ENCODE measurements at places on chromosomes 3 and 15.

- DNase-seq: peak; percentile 24
Measured at GRCh38 chr3:114290911-114291901, 2.6 kb upstream of the TIGIT start.

DNA sequence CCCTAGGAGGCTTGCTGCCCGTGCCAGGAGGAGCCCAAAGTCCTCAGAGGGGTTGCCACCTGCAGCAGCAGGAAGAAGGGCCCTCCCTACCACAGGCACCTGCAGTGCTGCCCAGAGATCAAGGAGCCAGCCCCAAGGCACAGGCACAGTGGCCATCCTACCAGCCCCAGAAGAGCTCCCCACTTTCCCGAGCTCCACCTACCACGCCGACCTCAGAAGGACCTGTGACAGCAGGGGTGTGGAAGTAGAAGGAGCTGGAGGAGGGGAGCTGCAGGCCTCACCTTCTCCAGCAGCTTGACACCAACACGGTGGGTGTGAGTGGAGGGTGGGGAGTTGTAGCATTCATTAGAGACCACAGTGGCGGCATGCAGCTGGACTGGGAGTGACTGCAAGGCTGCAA is 485.8 kb downstream of the GABRG3 start:
- DNase-seq: no peak

DNA sequence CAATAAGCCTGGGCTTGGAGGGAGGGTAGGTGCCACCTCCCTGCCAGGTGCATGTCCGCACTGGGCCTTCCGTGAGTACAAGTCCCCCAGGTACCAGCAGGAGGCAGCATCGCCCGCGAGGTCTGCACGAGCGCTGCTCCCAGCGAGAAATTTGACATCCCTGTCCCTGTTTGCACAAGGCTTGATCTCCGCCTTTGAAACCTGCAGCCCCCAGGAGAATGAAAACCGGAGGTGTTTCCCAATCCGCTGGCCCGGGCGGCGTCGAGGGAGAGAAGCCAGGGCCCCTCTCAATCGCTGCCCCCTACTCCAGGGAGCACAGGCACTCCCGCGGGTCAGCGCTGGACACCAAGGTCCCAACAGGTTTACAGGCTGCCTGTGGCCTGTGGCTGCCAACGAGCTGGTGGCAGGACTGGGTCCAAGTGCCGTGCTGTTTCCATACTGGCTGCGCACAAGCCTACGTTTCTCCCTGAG is 961 bp downstream of the HAPLN3 start:
- DNase-seq: peak; percentile 63

DNA sequence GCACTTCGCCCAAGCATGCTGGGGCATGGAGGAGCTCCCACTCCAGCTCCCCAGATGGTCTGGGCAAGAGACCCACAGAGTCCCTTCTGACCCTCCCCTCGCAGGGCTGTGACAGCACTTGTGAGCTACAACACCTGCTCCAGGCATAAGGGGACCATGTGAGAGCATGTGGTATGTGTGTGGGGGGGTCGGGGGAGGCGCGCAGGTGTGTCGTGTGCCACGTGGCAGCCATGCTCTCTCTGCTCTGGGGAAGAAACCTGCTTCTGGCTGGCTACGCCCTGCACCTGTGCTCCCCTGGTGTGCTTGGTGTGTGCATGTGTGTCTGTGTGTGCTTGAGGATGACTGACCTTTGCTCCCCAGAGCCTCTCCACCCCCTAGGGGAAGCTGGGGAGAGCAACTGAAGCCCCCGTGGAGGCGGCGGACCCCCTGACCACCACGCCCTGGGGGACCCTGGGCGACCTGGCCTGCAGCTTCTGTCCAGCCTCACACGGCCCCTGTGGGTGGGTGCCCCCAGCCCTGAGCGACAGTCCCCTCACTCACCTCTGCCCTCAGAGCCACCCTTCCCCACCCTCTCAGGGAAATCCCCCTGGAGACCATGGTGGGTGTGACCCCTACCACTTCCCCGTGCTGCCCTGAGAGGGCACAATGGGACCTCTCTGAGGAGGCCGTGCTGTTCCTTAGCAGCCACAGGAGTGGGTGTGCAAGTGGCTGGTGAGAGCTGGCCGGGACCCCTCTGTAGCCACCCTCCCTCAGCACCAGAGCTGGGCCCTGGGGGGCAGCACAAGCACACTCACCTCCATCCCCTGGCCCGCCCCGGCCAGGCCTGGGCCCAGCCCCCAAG is 16.6 kb upstream of the SEC13 start:
- DNase-seq: peak; percentile 33

- DNase-seq: no peak
Measured at GRCh38 chr3:181568248-181568647, 143.5 kb upstream of the SOX2 start.

DNA sequence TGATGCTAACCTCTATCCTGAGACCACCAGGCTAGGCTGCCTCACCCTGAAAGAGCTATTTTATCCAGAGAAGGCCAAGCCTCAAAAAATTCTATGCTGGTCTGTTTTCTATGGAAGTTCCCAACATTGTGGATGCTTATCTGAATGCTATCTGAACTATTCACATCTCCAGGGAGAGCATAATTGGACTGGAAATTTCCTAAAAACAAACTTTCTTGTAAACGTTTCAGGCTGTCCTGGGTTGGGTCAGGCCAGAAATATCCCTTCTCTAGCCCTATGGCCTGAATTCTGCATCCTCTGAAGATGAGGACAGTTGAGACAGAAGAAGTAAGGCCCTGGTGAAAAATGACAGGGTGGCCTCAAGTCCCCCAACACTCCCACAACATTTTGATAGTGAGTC is 706.4 kb upstream of the NR2F2 start:
- no peak for DNase-seq

DNA sequence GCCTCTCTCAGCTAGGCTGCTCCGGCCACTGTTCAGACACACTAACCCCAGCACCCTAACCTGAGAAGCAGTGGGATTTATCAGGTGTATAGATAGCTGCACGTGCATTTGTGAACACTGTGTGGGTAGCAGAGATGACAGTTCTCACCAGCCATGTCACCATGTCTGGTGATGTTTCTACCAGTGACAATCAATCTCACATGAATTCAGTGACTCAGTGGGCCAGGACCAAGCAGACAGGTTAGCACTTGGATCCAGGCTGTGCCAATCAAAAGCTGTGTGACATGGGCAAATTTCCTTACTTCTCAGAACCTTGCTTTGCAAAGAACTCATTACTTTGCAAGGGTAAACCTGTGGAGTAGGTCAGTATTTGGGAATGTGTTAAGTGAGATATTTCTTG is 65.3 kb upstream of the GATM start:
- no peak for DNase-seq

DNA sequence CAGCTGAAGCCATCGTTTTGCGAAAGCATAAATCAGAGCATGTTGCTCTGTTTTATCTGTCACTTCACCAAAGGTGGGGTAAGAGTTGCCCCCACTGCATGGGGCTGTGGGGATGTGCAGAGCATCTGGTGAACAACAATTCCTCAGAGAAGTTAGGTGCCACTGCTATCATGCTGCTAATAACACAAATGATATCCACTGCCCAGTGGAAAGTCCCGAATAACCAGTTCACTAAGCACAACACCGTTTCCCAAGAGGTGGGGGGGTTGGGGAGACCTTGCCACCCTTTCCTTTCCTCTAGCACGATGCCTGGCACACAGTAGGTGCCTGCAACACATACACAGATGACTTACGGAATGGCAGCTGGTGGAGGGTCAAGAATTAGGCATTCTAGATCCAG is 38.6 kb downstream of the FAM3D start:
- no peak for DNase-seq

DNA sequence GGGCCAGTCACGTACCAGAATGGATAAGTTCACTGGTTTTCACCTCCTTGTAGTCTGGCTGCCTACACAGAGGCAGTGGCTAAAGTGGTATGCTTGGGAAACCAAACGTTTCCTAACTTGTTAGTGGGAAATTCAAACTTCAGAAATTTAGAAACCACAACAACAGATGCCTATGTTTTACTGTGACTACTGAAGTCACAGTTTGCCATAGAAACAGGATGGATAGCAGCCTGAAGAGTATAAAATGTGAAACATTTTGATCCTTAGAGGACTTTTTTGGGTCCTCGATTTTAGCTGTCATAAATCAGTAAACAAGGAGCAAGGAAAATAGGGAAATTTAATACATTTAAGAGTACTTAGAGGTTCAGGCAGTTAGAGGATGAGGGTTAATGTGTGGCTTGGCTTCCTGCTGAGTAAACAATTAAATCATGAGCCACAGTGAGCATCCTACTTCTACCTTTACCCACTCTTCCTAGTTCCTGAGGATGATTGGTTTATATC is 48.6 kb downstream of the CMSS1 start:
- no peak for DNase-seq

DNA sequence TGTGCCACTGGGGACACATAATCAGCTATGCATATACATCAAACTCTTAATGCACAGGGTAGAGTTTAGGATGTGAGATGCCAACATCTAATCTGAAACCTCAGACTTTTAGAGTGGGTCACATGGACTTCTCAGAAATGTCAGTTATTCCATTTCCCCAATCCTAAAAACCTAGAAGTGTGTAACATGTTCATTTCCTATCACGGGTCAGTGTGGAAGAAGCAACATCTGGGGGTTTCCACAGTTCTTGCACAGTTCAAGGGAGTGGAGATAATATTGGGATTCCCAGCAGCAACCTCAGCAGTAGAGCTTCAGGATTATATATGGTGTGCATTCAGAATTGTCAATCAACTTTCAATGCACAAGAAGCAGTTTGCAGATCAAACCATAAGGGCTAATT is 44.4 kb upstream of the SPRED1 start:
- DNase-seq: no peak

DNA sequence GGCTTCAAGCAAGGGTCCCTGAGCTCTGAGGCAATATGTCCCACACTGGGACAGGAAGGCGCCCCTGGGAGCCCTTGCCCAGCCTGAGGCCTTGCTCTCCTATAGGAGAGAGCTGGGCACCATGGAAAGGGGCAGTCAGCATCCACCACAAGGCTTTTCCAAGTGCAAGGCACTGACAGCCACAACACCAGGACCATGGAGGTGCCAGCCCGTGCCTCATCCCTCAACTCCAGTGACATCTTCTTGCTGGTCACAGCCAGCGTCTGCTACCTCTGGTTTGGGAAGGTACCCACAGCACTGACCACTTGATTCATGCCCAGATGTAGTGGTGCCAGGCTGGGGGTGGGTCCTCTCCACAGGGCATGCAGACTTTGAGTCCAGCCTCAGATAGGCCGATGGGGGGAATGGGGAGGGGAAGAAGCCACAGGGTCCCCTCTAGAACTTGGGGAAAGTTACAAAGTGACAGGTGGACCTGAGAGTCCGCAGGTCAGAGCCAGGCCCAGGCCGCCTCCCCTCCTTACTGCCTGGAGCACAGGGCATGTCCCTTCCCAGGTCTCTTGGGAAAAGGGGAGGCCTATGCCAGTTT is 11.8 kb downstream of the VILL start:
- no peak for DNase-seq

DNA sequence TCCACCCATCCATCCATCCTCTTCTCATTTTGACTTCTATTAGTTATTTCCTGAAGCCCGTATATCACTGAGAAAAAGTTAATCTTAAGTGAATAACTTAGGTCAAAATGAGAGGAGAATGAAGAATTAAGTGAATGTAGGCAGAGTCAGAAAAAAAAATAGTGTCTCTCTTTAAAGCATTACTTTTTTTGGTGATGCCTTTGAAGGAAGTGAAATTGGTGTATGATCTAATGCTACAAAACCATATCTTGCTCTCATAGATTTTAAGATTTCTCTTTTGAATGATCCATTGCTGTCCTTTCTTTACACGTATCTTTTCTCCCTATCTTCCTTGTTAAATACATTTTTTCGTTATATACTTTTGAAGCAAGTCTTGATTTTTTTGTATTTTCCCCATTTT is 23.4 kb downstream of the FNDC3B start:
- DNase-seq: no peak

GRCh38 chr3:128424508-128425069 is 42.1 kb downstream of the DNAJB8 start:
- DNase-seq: no peak

DNA sequence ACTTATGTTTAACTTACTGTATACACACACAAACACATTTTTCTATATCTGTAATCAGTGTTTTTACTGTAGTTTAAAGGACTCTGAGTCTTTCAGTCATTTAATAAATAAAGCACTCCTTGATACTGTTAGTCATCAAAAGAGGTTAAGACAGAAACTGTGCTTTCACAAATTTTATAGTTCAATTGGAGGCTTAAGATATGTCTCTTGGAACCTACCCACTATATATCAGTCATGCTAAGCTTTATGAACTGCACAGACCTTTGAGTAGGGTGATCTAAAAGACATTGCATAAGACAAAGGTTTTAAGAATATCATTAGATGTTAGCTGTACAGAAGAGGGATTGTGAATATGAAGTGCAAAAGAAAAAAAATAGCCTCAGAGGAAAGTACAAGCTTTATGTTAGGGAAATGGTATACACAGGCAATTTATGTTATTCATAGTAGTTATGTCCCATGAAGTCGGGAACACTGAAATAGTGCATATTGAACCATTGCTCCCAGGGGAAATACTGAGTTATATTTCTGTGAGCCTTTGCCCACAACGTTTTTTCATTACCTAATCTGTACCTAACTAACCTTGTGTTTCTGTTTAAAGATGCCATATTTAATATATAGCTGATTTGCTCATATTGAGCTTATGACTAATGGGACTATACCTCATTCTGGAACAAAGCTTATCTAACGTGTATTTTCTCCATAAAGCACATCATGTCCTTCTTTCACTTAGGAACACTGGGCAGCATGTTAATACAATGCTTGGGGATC is 19.7 kb downstream of the CHMP2B start:
- no peak for DNase-seq

GRCh38 chr3:58691997-58692396 is 25.4 kb upstream of the FAM3D start:
- no peak for DNase-seq

GRCh38 chr15:79919090-79919748 is 22.4 kb upstream of the MTHFS start:
- no peak for DNase-seq

- DNase-seq: no peak
Measured at GRCh38 chr3:78799681-78800080, 968.1 kb downstream of the ROBO1 start.

- DNase-seq: no peak
Measured at GRCh38 chr15:33326908-33327307, 16.1 kb downstream of the RYR3 start.

DNA sequence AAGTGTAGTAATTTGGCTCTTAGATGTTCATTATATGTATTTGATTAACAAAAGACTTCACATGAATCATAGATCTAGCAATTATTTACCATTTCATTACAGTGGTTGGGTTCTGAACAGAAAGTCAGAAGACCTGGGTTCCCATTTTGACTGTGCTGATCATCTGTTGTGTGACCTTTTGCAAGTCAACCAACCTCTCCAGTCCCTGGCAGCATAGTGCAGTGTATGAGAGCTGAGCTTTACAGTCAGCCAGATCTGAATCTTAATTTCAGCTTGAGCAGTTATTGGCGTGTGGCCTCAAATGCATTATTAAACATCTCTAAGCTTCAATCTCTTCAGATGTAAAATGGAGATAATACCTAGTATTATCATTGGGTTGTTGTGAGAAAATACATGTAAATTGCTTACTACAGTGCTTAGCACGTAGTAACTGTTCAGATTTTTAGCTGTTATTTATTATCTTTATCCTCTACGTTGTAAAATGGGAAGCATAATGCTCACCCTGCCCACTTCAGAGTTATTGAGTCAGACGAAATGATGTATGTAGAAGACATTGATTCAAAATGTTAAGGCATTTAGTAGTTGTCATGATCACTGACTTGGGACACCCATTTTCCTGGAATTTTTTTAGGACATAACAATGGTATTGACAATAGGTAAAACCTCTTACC is 104.0 kb downstream of the KLHL25 start:
- DNase-seq: no peak

- DNase-seq: no peak
Measured at GRCh38 chr15:29048011-29048410, 162.2 kb downstream of the APBA2 start.

- DNase-seq: no peak
Measured at GRCh38 chr3:84125760-84126159, 833.0 kb upstream of the CADM2 start.

All from NCI-H526 (cell line).